ENCODE measurements at places on chromosomes 13 and 19.

DNA sequence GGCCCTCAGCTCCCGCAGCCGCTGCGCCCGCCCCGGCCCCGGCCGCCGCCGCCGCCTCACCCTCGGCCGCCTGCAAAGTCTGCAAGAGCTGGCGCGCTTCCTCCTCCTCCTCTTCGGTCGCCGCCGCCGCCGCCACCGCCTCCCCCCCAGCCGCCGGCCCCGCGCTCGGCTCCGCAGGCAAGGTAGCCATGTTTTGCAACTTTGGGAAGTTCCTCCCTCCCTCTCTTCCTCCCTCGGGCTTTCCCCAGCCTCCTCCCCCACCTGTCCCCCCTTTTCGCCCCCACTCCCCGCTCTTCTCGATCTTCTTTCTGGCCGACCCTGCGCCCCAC is 433 bp downstream of the SIX5 start:
- DNase-seq: no peak

GRCh38 chr13:104694397-104694796 is 1628.2 kb upstream of the SLC10A2 start:
- no peak for DNase-seq

DNA sequence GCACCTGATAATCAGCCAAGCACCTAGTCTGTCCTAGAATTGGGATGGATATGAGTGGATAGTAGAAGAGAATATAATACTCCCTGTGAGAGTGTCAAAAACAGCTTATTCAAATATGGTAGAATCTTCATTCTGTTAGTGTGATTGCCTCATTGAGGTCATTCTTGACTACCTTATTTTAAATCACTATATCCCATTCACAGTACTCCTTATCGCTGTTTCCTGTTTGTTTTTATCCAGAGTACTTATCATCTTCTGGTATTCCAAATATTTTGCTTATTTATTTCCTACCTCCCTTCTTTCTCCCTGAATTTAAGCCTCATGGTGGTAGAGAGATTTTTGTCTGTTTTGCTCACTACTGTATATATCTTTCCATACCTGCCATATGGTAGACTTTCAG is 9.9 kb downstream of the NDFIP2 start:
- no peak for DNase-seq

DNA sequence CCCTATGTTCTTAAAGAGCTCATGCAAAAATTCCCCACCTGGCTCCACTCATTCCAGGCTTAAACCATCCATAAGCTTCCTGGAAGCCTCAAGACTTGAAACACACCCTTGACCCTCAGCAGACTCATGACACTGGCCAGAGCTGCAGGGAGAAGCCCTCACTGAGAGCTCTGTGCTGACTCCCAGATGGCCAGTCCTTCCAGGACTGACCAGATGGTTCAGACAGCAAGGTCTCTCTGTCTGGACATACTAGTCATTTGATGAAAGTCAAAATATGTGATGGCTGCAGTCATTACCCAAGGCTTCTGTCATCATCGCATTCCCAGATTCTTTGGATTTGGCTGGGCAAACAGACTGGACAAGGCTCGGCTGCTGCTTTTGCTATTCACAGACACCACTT is 397.4 kb downstream of the FOXO1 start:
- DNase-seq: no peak

GRCh38 chr13:36355632-36356031 is 9.4 kb upstream of the SPART start:
- no peak for DNase-seq

DNA sequence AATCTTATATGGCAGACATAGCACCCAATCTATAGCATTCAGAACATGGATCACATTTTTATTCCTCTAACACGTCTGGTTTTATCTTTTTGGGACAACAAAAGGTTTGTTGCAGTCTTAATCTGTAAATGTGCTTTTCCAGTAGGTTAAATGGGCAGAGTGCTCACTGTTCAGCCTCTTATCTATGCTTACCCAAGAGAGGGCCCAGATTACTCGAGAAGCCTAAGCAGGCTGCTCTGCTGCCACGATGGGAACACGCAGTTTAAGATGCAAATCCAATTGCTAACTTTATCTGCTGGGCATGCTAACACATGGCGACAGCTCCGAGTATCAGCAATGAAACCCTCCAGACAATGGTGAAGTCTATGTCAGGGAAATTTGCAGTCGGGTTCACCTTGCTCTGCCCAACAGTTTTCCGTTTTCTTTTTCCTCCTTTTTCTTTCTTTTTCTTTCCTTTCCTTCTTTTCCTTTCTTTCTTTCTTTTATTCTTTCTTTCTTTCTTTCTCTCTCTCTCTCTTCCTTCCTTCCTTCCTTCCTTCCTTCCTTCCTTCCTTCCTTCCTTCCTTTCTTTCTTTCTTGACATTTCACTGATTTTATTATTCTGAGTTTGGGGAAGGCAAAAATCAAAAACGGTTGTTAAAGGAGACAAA is 115.3 kb downstream of the RBM26 start:
- no peak for DNase-seq

GRCh38 chr13:33296793-33297425 is 11.4 kb upstream of the STARD13 start:
- DNase-seq: no peak

- DNase-seq: no peak
These were observed 37.0 kb upstream of the NANOS3 start for GRCh38 chr19:13839938-13840304.

DNA sequence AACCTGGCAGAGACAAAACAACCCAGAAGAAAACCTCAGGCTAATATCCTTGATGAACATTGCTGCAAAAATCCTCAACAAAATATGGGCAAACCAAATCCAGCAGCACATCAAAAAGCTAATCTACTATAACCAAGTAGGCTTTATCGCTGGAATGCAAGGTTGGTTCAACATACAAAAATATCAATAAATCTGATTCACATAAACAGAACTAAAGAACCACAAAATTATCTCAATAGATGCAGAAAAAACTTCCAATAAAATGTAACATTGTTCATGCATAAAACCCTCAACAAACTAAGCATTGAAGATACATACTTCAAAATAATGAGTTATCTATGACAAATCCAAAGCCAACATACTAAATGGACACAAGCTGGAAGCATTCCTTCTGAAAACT is 8.8 kb downstream of the ZNF724 start:
- DNase-seq: no peak

DNA sequence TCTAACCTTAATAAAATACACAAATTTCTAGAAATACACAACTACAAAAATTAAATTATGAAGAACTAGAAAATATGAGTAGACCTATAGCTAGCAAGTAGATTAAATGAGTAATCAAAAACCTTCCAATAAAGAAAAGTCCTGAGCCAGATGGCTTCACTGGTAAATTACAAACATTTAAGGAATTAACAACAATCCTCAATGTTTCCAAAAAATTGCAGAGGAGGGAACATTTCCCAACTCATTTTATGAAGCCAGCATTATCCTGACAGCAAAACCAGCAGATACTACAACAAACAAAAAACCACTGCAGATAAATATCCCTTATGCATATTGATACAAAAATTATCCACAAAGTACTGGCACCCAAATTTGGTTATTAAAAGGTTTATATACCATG is 230.9 kb downstream of the COG6 start:
- DNase-seq: no peak

DNA sequence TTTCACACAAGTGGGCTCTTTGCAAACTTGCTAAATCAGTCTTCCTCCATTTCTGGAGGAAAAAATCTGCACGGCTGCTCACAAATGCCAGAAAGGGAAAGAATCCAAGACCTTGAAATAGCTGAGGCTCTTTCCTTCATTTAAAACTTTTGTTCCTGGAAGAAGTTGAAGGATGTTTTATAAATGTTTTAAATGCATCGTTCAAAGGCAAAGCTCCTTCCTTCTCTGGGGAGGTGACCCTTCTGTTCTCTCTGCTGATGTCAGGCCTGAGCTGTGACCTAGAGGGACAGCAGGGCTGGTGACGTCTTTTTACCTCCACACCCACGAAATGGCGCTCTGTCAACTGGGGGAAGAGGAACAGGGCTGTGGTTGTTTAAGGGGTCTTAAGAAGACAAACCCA is 376.4 kb upstream of the ZNF507 start:
- DNase-seq: no peak

DNA sequence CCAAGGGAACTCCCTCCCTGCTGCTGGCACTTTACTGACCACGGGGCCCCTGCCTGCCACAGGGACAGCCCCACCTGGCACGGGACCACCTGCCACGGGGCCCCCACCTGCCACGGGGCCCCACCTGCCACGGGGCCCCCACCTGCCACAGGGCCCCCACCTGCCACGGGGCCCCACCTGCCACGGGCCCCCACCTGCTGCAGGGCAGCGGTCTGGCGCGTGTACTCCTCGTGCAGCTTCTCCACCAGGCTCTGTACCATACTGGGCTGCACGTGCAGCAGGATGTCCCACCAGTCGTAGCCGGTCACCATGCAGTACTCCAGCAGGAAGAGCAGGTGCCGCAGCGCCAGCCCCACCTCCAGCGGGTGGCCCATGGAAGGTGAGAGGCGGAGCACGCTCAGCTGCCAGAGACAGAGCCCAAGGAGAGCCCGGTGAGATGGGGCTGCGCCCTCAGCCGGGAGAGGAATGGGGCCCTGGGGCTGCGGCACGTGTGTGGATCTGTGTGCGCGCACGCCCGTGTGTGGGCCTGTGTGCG is 16.1 kb downstream of the MED16 start:
- no peak for DNase-seq

GRCh38 chr13:62173958-62174357 is 758.3 kb upstream of the PCDH20 start:
- DNase-seq: no peak

DNA sequence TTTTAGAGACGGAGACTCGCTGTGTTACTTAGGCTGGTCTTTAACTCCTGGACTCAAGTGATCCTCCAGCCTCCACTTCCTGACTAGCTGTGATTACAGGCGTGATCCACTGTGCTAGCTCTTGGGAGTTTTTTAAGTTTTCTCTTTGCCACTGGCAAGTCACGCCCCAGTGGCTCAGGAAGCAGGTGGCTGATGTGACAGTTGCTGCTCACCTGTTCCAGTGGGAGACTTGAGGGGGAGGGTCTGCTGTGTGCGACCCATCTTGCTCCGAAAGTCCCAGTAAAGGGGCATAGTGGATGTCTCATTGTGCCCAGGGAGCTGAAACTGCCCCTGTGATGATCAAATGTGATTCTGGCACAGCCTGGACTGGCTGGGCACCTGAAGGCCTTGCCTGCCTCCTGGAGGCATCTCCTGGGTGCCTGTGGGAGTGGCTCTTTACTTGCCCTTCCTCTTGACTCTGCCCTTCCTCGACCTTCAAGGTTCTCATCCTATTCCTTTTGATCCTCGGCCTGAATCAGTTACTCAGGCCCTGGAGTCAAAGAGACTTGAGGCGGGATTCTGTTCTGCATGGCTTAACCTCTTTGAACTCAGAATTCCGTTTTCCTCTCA is 7.8 kb downstream of the SMARCA4 start:
- DNase-seq: no peak

All from HuH-7 (cell line).